AG04449 (cell line): ENCODE measurements at places on chromosomes 1 and 21.

GRCh38 chr1:167109125-167109524 is 15.2 kb downstream of the STYXL2 start:
- DNase-seq, result no peak

DNA sequence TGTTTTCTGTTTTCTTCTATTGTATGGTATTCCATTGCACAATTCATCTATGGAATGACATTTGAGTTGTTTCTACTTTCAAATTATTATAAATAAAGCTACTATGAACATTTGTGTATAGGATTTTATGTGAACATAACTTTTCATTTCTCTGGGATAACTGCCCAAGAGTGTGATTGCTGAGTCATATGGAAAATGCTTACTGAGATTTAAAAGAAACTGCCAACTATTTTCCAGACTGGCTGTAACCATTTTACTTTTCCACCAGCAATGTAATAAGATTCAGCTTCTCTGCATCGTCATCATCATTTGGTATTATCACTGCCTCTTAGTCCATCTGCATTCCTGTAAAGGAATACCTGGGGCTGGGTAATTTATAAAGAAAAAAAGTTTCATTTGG is 779.6 kb upstream of the PRMT6 start:
- DNase-seq, result no peak

GRCh38 chr1:42841010-42841409 is 5.4 kb upstream of the ZNF691 start:
- no peak for DNase-seq

- peak; percentile 10 for DNase-seq
These were observed 356.1 kb downstream of the LMO4 start for GRCh38 chr1:87684713-87685205.

DNA sequence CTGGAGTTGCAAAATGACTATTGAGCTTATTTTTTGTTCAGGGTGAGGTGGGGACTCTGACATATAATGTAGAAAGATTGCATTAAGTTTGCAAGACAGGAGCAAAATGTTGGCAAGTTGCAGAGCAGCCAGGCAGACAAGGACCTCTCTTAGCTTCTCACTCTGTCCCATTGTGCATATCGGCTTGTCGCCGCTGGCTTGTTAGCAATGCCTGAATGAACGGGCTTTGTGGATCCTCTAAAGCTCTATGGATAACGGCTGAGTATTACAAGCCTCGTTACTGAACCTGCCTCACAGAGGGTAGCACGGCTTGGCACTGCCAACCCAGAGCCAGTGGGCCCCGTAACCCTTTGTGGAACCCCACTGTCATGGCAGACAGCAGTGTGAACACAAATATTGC is 68.4 kb downstream of the TNR start:
- no peak for DNase-seq

DNA sequence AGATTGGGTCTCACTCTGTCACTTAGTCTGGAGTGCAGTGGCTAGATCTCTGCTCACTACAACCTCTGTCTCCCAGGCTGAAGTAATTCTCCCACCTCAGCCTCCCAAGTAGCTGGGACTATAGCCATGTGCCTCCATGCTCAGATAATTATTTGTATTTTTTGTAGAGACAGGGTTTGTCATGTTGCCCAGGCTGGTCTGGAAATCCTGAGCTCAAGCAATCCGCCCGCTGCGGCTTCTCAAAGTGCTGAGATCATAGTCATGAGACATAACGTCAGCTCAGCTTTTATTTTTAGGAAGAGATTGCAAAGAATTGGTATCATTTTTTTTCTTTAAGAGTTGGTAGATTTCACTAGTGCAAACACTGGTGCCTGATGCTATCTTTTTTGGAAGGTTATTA is 244.9 kb downstream of the DSCAM start:
- DNase-seq, result no peak

DNA sequence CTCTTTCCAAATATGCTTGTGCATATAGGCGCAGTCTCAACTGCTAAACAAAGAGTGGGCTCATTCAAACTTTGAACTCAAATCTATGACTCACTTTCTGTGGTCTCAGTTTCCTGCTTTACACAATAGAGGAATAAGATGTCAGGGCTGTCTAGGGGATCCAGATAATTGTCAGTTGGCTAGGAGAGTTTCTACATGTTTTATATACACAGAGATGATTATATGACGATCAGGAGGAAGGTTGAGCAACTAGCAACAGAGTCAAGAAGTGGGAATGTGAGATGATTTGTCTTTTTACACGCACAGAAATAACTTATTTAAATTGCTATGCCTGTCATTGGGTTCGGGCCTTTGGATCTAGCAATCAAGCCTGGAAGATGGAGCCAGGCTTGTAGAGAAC is 299.4 kb upstream of the LYPLAL1 start:
- DNase-seq, result no peak

DNA sequence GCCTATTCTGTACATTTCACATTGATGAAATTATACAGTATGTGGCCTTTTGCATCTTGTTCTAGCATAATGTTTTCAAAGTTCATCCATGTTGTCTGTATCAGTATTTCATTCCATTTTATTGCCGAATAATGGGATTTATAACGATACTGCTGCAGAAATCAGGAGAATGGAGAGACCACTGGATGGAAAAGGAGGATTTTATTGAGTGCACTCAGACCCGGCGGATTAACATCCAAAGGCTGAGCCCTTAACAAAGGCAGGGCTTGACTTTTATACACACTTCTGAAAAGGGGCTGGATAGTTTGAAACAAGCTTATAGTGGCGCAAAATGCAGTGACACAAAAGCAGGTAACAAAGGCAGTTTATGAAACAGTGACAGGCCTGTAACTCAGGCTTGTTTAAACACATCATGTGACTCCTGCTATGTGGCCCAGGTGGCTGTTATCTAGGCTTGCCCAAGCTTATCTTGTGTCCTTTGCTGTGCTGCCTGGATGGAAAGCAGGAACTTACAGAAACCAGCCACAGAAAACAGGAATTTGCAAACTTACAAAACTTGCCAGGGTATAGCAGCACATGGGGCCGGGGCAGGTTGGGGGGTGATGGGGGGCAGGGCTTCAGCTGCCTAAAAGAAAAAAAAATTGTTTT is 32.8 kb upstream of the KCNJ15 start:
- DNase-seq, result no peak

- no peak for DNase-seq
These were observed 396.6 kb downstream of the BRINP2 start for GRCh38 chr1:177567393-177567792.

DNA sequence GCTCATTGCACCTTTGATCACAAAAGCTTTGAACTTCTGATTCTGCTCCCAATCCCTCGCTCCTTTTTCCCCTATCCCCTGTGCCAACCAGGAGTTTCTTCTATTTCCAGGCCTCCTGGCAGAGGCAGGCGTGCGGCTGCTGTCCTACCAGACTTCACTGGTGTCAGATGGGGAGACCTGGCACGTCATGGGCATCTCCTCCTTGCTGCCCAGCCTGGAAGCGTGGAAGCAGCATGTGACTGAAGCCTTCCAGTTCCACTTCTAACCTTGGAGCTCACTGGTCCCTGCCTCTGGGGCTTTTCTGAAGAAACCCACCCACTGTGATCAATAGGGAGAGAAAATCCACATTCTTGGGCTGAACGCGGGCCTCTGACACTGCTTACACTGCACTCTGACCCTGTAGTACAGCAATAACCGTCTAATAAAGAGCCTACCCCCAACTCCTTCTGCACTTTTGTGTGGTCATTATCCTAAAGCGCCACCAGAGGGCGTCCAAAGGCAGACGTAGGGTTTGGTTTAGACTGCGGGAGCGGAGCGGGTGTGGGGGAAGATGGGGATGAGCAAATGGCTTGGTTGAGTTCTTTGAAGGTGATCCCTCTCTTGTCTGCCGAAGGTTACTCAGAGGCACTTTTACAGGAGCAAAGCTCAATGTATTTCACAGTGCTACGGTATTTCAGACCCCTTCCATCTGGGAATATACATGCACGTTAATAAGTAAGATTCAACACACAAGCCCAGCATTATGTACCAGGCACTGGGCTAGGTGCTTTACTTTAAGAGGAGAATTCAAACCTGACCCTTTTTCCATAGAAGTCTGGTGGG is 24.7 kb downstream of the HMGCS2 start:
- DNase-seq, result no peak

GRCh38 chr21:14479241-14479786 is 66.8 kb downstream of the SAMSN1 start:
- DNase-seq, result no peak

DNA sequence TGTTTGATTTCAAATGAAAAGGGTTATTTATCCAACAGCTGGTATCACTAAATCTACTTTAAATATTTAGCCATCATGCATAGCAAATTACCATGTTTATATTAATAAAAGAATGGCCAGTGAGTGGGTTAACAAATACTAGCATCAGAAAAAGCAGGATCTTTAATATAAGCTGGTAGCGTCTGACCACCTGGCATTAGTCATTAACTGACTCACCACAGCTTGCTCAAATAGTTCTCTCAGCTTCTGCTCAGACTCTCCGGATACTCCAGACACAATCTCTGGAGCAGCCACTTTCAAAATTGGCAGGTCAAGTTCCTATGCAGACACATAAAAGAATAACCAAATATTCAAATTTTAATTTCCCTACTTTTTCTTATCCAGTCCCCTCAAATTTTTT is 29.6 kb downstream of the NVL start:
- DNase-seq, result peak; percentile 47

DNA sequence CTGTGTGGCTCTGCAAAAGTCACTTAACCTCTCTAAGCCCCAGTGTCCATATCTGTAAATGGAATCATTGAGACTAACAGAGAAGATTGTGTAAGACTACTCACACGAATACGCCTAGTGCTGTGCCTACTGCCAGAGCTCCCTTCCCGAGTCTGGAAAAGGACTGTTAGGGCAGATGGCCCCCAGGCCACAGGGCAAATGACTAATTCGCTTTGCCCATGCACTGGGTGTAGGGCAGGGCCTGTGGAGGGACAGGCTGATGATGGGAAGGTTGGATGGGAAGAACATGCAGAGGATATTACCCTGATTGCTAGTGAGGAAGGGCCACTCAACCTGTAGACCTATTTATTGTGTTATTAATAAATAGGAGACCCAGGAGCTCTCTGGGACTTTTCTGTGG is 4.2 kb upstream of the GPR61 start:
- no peak for DNase-seq

- no peak for DNase-seq
These were observed 225.8 kb upstream of the TNR start for GRCh38 chr1:175969231-175969630.

- DNase-seq, result no peak
These were observed 575 bp downstream of the TRIM67 start for GRCh38 chr1:231162297-231162969.

GRCh38 chr1:23035823-23036452 is 16.7 kb downstream of the KDM1A start:
- DNase-seq, result no peak

DNA sequence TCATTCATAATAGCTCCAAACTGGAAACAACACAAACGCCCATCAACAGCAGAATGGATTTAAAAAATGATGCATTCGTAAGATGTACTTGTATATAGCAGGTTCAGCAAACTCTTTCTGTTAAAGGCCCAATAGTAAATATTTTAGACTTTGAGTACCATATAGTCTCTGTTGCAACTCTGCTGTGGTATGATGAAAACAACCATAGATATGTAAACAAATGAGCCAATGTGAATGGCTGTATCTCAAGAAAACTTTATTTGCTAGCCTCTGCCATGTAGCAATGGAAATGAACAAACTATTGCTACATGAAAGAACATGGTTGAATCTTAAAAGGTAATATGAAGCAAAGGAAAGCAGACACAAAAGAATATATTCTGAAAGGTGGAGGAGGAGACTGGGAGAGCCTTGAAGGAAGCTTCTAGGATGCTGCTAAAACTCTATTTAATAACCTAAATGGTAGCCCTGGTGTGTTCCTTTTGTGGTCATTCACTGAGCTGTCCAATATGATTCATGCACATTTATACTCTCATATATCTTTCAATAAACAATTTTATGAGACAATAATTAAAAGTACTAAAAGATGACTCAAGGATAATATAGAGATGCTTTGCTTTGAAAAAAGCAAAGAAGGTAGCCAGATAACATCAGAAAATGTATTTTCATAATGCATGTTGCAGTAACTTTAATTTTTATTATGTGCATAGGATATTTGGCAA is 29.1 kb upstream of the FMO3 start:
- DNase-seq, result no peak

DNA sequence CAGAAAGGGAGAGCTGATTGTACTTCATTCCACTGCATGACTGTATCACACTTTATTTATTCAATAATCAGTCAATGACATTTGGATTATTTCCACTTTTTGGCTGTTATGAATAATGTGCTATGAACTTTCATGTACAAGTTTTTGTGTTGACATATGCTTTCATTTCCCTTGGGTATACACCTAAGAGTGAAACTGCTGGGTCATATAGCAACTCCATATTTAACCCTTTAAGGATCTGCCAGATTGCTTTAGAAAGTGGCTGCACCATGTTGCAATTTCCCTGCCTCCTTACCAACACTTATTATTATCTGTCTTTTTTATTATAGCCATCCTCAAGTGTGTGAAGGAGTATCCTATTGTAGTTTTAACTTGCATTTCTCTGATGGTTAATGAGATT is 108.8 kb upstream of the KCNK1 start:
- DNase-seq, result no peak

DNA sequence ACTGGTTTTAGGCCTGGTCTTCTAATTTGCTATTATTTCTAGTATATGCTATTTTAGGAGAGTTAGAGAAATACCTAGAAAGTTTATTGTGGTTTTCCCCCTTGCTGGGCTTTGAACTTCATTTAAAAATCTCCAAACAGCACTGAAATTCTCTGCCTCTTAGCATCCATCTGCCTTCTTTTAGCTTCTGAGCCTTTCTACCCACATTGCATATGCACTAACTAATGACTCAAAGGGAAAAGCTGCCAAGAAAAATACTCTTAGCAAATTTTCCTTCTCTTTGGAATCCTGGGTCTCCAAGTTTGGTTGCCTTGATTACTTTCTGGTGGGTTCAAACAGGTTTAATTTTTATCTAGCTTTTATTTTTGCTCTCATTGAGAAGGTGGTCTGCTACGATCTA is 408.4 kb upstream of the PTBP2 start:
- peak; percentile 38 for DNase-seq

DNA sequence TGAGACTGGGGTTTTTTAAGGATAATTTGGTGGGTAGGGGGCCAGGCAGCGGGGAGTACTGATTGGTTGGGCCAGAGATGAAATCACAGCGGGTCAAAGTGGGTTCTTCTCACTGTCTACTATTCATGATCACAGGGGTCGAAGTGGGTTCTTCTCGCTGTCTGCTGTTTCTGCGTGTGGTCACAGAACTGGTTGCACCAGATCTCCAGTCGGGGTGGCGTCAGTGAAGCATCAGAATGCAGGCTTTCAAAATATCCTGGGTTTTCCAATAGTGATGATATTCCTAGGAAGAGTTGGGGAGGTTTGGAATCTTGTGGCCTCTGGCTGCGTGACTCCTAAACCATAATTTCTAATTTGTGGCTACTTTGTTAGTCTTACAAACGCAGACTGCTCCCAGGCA is 45.1 kb downstream of the TRPM2 start:
- no peak for DNase-seq

DNA sequence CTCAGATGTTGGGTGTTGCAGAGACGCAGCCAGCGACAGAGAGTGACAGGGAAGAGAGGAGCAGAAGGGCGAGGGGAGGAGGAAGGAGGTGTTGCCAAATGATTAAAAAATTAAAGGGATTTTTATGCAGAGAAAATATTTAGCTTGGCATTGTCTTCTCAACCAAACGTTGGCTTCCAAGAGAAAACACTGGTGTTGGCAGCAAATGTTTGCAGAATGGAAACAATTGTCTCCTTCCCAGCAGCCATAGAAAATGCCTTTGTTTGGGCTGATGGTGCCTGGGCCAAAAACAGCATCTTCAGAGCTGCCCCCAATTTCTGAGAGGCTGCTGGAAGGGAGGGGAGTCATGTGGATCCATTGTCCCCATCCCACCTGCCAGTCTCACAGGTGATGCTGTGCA is 29.7 kb upstream of the GRIK3 start:
- no peak for DNase-seq

- no peak for DNase-seq
These were observed 35.4 kb downstream of the RSPH1 start for GRCh38 chr21:42460391-42461184.
